Activated CD4-positive, alpha-beta T cell treated with anti-CD3 and anti-CD28 coated beads, Interleukin-2, amount 50 U/mL, for 1 hour (primary cell): ENCODE measurements at places on chromosomes 13 and 19.

- no peak for DNase-seq
Measured at GRCh38 chr13:51825681-51826254, 19.2 kb downstream of the TMEM272 start.

- no peak for DNase-seq
Measured at GRCh38 chr13:98423417-98423816, 153.5 kb downstream of the STK24 start.

DNA sequence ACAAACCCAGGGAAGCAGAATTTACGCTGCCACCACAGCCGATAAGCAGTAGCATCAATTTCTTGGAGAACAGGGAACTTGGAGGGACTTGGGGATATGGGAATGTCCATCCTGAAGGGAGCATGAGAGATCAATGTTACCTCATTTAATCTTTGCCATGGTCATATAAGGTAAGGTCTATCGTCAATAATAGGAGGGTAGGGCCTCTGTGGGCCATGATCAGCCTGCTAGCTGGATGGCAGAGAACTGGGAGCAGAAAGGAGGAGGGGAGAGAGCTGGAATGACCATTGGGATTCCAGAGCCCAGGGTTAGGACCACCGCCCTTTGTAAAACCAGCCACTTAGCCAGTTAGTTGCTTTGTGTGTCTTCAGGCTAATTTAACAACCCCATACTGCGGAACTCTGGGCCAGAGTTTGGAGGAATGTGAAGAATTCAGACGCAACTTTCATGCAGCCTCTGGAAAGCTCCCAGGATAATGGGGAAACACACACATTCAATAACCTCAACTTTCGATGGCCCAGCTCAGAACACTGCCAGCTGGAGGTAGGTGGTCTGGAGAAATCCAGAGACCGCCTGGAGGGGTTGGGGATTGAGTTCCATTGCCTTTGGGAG, 40.3 kb downstream of the ZNF557 start:
- DNase-seq, result no peak

DNA sequence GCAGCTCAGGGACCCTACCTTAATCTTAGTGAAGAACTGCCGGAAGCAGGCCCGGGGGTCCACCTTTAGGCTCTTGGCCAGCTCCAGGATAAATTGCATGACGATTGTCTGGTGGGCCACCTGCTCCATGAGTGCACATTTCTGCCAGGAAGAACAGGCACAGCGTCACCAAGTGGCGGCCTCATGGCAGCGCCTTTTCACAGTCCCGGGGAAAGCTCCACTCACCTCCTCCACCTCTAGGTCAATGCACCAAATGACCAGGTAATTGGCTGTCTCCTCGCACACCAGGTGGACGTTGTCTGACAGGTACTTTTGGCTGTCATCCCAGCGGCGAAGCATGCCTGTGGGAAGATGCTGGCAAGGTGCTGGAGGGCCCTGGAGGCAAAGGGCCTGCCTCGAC, 8.3 kb downstream of the CDC37 start:
- no peak for DNase-seq
